ENCODE measurements at places on chromosomes 5 and 9. TPM values are rescaled to one million over a fixed set of nuclear protein-coding genes. Genes with fewer than 3 reads are reported as not detected.

Gene ZFAND5
- total RNA-seq = 277 TPM

Gene TAF1L
- not detected for total RNA-seq

- no peaks in the 10 kb centered on the region for H3K36me3 ChIP-seq
- H3K4me1 ChIP-seq = no peaks in the 10 kb centered on the region
- no peak overlapping the region for H3K4me3 ChIP-seq
- H3K27ac ChIP-seq = no peak overlapping the region
- no peaks in the 10 kb centered on the region for H3K27me3 ChIP-seq
These were observed 35.4 kb upstream of the GDNF start for GRCh38 chr5:37875051-37875787.

- no peaks in the 10 kb centered on the region for H3K27me3 ChIP-seq
- H3K36me3 ChIP-seq = no peaks in the 10 kb centered on the region
- no peak overlapping the region for H3K4me3 ChIP-seq
- H3K4me1 ChIP-seq = peaks cover 10% of the 10 kb centered on the region
- peak overlapping the region; percentile 2 for H3K27ac ChIP-seq
These were observed 125.2 kb downstream of the GPBP1 start for GRCh38 chr5:57298985-57299491.

DNA sequence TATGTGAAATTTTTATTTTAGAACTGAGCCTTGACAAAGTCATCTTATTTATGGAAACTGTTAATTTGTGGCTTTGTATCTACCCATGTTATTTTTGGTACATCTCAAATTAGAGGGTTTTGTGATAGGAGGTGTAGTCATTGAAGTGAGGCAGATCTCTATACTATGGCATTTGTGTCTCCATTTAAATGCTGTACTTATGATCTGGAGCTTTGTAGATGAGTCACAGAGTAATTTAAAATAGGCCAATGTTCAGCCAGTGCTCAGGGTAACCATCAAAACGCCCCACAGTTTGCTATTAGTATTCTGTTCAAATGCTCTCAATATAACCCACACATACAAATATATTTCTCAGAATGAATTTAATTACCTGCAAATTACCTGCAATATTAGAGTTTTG, 351.5 kb upstream of the KLF9 start:
- no peaks in the 10 kb centered on the region for H3K4me1 ChIP-seq
- no peaks in the 10 kb centered on the region for H3K36me3 ChIP-seq
- H3K27me3 ChIP-seq = no peaks in the 10 kb centered on the region

DNA sequence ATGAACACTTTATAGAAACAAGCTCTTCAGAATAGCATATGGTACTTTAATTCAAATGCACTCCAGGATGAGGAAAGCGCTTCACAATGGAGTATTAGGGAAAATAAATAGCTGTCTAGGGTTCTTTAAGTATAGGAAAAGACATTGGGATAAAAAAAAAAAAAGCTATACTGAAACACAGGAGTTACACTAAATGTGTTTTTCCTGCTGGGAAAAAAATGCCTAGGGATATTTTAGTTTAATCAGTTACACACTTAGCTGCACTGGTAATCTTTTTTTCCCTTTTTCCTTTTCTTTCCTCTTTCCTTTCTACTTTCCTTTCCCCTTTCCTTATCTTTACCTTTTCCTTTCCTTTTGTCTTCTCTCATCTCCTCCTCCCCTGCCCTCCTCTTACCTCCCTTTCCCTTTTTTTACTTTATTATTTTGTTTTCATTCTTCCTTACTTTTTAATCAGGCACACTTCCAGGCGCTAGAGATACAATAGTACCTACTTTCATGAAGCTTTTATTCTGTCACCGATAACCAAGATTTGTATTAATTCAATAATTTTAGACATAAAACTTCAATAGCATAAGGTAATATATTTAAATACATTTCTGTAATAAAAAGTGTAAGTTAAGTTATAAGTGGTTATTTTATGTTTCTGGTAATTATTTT, 758.7 kb downstream of the CDH18 start:
- H3K36me3 ChIP-seq = no peaks in the 10 kb centered on the region
- H3K27ac ChIP-seq = no peak overlapping the region
- no peak for DNase-seq

All from vagina (tissue), 2 donors.